ENCODE measurements at places on chromosomes 5 and 9.

GRCh38 chr5:151283120-151283825 is 20.3 kb downstream of the SLC36A3 start:
- DNase-seq = no peak

DNA sequence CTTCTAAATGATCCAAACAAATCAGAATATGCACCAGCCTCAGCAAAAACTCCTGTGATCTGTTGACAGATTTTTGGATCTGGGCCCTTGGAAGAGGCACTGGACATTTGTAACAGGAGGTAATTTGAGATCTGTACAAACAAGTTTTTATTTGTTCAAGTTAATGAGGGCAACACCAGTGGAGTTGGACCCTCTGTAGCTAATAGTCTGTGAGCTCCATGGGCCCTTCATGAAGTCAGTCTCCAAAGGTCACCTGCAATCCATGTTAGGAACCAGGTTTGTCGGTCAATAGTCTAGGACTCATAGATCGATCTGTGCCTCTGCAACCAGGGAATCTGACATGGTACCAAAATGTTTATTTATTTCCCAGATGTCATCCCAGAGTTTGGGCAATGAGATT is 40.9 kb downstream of the PAM start:
- DNase-seq = no peak

GRCh38 chr9:129442803-129443511 is 177.9 kb downstream of the C9orf50 start:
- DNase-seq = no peak

DNA sequence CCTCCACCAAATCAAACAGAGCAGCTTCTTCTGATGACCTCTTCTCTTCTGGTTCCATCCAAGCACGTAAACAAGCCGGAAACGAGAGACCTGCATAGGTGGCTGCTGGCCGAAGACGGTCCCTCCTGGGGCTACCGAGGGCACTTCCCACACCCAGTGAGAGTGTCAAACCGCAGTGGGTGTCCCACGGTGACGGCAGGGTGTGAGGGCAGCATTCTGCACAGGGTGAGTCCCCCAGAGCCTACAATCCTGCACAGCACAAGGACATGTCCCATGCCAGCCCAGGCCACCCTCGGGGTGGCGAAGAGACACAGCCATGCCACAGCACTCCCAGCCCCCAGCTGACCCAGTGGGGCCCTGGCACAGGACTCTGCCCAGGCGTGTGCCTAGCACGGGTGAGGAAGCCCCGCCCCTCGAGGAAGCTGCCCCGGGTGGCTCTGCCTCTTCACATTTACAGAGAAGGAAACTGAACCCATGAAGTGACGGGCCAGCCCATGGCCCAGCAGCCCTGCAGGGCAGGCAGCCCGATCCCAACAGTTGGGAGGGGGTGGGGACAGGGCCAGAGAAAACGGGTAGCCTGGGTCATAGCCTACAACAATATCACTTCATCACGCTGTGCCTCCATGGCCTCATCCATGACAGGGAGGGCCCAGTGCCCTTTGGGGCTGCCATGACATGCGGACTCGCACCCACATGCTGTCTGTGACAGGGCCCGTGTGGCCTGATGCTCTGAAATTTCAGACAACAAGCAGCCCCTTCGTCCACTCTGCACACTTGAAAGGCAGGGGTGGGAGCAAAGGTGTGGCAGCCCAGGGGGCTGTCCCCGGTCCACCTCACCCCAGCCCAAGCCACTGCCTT is 43.2 kb downstream of the SEMA4D start:
- no peak for DNase-seq

DNA sequence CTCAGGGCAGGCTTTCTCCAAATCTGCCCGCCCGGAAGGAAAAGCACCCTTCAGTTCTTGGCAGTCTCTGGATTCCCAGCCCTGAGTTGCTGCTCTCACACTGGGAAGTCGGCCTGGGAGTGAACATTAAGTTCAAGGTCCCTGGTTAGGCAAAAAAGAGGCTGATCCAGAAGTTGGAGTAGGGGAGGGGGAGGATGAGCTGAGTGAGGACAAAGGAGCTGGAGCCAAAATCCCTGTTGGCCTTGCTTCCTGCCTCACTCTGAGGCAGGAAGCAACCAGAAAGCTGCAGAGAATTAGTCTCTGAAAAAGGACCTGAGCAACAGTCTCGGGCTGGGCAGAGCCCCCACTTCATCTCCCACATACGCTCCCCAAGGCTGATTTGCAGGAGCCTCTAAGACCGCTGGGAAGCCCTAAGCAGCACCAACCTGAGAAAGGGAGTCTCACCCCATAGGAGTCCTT is 15.0 kb upstream of the RPS14 start:
- no peak for DNase-seq

DNA sequence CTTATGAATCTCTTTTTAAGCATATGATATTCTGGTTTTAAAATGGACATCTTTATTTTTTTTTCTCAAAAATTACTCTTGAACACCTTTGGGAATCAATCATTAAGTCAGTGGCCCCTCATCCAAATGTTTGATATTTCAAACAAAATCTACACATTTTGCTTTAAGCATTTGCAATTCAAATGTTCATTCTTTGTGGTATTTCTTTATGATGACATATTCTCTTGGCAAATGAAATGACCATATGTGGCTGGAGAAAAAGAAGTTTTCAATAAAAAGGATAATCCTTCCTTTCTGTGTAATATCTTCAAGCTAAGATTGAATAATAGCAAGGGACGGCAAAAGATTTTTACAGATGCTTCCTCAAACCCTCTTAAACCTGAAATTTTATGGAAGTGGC is 420.8 kb downstream of the MTRR start:
- no peak for DNase-seq

GRCh38 chr5:168176251-168176650 is 115.2 kb upstream of the WWC1 start:
- DNase-seq = no peak

DNA sequence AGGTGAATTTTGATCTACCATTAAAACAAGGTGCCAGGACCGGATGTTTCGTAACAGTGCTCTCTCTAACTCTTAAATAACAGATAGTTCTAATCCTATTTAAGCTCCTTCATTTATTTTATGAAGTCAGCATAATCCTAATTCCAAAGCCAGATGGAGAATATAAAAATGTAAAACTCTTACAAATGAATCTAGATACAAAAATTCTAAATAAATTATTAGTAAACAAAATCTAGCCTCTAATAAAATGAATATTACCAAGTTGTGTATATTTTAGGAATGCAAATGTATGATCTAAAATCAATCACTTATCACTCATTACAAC is 32.4 kb upstream of the IL33 start:
- no peak for DNase-seq

DNA sequence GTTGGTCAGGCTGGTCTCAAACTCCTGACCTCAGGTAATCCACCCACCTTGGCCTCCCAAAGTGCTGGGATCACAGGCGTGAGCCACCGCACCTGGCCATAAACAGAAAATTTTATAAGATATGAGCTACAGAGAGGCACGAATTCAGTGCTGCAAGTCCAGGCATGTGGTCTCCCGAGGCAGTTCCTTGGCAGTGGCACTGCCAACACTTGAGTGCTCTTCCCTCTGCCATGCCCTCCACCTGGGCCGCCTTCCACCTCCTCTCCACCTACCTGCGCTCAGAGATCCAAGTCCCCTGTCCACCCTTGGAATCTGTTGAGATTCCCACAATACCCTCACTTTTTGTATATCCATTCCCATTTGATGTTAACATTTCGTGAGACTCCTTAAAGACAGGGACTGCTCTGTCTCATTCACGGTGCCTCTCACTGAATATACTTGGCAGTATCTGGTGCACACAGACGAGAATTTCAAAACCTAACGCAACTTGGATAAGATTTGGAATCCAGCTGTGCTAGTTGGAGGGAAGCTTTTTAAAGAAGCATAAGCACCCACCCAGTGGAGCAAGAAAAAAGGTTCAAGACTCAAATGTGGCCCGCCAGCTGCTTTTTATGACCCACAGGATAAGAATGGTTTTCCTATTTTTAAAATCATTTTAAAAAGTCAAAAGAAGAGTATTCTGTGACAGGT is 68.3 kb downstream of the DCP2 start:
- no peak for DNase-seq

- no peak for DNase-seq
Measured at GRCh38 chr9:217950-218349, 3.3 kb downstream of the DOCK8 start.

- DNase-seq = peak; percentile 20
Measured at GRCh38 chr5:136374003-136374402, 8.7 kb upstream of the TRPC7 start.

Data from HFF-Myc (cell line).